ENCODE measurements at places on chromosomes 4 and X.

DNA sequence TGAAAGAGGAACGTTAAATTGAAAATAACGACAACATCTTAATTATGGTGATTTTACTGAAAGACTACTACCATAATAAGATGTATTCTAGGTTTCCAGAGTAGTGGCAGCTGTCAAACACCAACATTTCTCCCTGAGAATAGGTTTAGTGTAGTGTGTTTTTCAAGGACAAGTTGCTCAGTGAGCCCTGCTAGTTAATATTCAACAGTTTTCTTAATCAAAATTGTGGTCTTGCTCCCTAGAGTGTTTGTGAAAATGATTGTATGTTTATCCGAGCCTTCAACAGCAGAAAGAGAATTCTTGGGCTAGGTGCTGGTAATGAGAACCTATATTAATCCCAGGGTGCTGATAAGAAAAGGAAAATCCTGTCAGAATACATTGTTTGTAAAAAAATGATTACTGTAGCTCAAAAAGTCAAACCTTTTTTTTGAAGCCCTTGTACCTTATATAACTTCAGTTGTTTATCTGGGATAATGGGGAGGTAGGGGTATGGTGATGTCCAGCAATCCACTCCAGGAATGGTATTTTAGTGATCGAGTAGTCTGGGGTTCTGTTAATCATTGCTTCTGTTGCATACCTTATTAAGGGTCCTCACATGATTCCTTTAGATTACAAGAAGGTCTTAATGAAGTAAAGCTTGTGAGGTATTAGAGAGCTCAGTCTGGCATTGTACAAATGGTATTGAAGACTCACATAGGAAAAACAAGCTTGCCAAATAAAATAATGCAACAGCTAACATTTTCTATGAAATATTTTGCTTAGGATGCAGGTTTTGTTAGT, 110.7 kb downstream of the CCSER1 start:
- no peak for DNase-seq

- no peak for DNase-seq
Measured at GRCh38 chr4:3302173-3302785, 9.5 kb downstream of the RGS12 start.

DNA sequence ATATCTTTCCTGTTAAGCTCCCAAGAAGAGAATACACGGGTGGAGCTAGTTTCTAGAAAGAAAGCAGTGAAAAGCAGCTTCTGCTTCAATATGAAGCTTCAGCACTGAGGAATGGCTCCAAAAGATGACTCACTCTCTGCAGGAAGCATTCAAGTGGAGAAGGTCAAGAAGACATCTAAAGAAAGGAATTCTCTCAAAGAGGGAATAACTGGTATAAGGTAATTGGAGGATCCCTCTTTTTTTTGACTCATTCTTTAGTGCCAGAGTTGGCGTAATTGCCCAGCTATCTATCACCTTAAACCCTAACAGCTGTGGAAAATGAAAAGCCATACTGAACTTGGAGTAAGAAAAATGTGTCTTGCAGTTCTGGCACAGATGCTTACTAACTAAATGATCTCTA, 3.5 kb downstream of the EDA2R start:
- no peak for DNase-seq

DNA sequence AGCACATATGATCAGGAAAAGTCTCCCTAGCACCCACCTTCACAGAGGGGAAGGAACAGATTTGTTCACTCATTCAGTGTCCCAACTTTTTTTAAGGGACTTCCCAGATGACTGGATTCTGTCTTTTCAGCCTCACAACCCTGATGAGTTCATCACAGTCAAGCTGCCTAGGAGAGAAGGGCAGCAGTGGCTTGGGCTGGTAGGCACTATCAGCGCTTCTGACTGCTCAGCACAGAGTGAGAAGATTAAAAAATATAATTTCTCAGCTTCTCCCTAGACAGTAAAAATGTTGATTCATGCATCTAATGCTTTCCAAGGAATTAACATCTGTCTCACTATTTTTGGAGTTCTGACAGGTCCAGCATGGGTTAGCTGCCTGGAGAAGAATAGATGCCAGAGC, 328.2 kb downstream of the DTHD1 start:
- DNase-seq = no peak

GRCh38 chrX:154411981-154412340, 622 bp downstream of the TAFAZZIN start:
- peak; percentile 64 for DNase-seq

- DNase-seq = no peak
Measured at GRCh38 chr4:48337731-48338130, 3.6 kb upstream of the SLAIN2 start.

DNA sequence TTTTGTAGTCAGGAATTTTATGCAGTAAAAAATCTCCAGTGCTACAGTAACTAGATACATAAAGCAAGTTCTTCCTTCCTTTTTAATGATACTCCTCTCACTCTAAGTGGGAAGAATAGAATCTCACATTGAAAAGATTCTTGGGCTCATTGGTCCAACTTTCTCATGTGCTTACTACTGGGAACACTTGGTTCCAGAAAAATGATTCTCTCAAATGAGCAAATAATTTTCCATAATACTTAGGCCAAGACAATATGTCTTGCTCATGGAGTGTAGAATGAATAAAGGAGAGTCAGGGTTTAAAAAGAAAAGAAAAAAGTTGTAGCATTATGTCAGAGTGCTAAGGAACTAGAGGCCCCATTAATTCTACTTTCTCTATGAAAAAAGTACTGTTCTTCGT, 197.8 kb downstream of the RASL11B start:
- no peak for DNase-seq

DNA sequence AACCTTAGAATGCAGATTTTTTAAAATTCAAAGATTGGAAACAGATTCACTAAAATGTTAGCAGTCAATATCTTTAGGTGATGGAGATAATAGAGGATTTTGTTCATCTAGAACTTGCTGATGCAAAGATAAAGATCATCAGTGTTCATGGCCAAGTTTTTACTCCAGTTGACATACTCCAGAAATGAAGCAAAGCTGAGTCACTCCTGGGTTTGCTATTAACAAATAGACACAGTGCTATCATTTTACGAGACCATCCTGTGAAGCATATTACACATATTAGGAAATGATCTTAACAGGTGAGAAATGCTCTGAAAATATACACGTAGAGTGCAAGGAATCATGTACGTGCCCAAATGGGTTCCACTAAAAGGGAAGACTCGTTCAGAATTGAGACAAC, 170.6 kb upstream of the FAM9B start:
- no peak for DNase-seq

GRCh38 chr4:79757600-79757999, 315.4 kb downstream of the ANTXR2 start:
- no peak for DNase-seq

DNA sequence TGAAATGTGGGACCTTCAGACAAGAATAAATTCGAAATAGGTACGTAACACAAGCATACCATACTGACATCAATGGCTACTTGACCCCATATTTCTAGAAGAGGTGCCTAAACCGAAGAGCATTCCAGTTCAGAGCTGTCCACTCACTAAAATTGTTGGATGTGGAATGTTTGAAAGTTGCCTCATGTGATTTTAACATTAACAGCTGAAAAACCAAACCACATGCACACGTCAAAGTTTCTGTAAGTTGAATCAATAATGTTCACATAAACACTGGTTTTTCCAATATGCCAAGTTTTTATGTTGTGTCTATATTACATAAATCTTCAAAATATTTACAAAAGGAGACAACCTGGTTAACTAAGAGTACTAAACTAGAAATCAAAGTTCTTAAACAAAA, 3.5 kb downstream of the UBE2D3 start:
- DNase-seq = no peak

- DNase-seq = no peak
Measured at GRCh38 chr4:79176351-79176750, 149.5 kb downstream of the NAA11 start.

DNA sequence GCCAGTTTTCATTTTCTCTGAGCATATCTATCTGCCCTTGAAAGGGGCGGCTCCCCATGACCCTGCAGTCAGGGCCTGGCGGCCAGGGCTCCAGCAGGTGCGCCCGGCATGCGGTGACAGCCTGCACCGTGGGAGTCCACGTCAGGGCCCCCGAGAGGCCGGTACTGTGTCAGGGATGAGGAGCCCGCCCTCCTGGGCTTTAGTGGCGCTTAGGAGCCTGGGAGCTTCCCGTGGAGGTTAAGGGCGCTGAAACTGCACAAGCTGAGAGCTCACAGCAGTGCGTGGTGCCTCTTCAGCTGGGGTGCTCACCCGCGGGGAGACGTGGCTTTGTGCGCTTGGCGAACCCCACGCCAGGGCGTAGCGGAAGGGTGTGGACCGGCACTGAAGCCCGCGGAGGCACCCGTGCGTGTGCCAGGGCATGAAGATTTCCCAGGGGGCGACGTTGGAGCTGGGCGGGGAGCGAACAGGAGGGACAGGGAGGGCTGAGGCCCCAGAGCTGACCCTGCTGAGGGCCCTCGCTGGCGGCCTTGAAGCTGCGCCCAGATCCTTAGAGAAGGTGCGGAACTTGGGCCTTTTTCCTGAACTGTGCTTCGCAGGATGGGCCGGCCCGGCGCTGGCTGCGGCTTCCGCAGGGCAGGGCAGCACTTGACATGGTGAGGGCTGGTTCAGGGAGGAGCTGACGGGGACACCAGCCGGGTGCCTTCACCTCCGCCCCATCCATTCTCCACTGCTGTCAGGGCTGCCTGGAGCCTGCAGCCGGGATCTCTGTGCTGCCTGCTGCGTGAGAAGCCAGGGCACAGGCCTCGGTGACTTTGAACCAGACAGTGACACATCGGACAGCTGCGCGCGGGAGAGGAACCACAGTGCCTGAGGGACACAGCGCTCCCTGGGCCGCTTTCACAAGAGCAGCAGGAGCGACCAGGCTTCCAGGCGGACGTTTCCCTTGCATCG, 32.9 kb downstream of the HTT-AS start:
- DNase-seq = peak; percentile 51

GRCh38 chrX:83771664-83772063, 89.3 kb upstream of the CYLC1 start:
- no peak for DNase-seq

GRCh38 chr4:173318648-173319211, 15.4 kb downstream of the HMGB2 start:
- DNase-seq = peak; percentile 33

- no peak for DNase-seq
Measured at GRCh38 chr4:147633113-147633512, 15.9 kb downstream of the TMEM184C start.

DNA sequence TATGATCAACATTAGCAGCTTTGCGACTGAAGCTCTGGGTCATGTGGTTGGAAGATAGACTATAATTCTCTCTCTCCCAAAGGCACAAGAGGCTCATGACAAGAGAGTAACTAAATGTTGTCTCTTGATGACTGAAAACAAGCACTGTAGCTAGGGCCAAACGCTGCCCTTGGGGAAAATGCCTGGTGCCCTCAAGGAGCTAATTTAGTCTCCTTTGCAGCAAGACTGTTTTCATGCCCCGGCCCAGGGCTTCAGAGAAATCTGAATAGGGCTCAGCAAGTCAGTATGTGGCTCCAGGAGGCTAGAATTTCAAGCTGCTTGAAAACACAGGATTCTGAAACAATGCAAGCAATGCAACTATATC, 411.9 kb downstream of the GPAT3 start:
- DNase-seq = no peak

DNA sequence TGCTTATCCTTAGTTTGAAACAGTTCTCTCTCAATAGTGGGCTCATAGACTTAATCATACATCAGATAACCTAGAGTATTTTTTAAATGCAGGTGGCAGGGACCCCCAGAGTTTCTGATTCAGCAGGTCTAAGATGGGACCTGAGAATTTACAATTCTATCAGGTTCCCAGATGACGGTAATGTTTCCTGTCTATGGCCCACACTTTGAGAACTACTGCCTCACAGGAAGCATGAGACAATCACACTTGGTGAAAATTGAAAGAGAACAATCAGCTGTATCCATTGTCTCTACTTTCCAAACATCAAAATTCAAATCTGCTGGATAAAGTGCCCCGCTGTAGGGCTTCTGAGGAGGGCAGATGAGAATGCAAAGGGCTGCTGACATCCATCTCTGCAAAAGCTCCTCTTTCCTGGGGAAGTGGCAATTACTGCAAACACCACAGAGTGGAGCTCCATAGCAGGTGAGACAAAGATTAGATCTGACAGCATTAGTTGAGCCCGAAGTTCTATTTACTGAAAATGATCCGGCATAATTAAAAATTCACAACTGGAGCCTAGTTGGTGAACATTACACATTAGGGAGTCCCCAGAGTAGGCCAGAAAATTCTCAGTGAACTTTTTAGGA, 187.8 kb upstream of the MBNL3 start:
- DNase-seq = peak; percentile 21

DNA sequence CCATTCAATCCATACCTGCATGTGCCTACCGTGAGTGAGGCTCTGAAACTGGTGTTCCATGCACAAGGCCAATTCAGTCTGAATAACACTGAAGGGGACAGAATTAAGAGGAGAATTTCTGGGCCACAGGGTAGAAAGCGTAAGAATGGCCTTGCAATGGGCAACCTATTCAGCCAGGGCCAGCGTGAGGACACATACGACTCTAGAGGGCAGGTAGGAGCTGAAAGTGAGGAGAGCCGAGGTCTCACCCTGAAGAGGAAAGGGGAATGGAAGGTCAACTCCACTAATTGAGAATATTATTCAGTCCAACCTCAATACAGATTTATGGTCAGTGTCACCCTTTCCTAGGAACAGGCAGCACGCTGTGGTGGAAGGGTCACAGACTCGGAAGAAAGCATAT, 202.2 kb downstream of the TRIML1 start:
- no peak for DNase-seq

- DNase-seq = peak; percentile 20
Measured at GRCh38 chrX:136828830-136829229, 48.1 kb upstream of the ARHGEF6 start.

- DNase-seq = no peak
Measured at GRCh38 chrX:119503484-119503861, 35.2 kb downstream of the SLC25A5 start.

DNA sequence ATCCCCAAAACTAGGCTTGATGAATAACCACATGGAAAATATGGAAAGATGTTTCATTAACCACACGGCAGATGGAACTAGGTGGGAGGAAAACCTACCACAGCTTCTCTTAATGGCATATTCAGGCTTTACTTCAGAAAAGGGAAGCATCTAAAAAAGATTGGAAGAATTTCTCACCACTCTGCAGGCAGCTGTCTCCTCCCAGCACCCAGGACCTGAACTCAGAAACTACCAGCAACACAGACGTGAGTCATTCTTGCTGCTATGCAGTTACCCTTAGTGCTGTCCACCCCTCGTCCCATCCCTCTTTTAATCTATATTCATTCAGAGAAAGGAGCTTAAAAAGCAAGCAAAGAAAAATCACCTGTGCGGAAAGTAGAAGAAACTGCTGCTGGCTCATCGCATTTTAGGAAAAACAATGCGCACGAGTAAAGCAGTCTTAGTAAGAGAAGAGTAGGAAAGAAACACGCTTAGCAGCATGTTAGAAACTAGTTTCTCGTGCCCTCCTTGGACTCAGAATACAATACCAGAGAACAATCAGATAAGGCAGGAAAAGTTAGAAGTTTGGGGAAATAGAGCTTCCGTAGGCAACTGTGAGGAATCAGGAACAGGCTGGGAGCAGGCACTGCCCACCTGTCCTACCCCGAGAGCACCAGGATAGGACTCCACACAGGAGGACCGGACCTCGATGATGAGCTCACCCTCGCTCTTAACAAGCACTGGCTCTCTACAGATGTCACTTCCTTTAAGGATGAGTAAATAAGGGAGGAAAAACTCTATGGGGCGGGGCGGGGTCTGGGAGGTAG, 48.1 kb upstream of the ENPP6 start:
- DNase-seq = no peak
